ENCODE measurements at places on chromosomes 16 and 17.

GRCh38 chr17:30290077-30290476 is 1.7 kb downstream of the BLMH start:
- no peak for DNase-seq

GRCh38 chr17:77863814-77864161 is 94.7 kb upstream of the TNRC6C start:
- no peak for DNase-seq

GRCh38 chr16:27650073-27650701 is 100.2 kb downstream of the KATNIP start:
- no peak for DNase-seq

GRCh38 chr16:66275775-66276428 is 90.6 kb upstream of the CDH5 start:
- peak; percentile 55 for DNase-seq

- DNase-seq: no peak
These were observed 84.9 kb downstream of the MGAT5B start for GRCh38 chr17:76953066-76953465.

DNA sequence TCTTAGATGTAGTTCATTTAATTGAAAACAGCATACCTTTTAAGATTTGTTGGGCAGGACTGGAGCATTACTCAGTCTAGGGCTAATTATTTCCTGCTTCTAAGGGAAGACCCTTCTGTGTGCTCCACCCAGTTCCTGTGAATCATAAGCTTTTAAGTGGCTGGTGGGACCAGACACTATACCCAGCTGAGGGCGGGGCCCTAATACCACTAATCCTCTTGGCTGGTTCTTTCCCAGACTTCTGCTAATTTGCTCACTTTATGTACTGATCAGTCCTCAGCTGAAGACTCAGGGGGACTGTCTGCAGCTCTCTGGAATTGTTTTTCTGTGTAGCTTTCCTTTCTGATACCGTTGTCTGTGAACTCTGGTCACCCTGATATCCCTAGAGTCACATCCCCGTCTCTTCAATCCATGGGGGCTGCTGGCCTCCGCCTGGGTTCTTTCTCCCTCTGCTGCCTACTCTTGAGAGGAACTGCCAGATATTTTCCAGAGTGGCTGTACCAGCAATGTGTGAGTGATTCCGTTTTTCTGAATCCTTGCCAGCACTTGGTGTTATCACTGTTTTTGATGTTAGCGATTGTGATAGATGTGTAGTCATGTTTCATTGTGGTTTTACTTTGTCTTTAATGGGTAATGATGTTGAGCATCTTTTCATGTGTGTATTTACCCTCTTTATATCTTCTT is 35.1 kb downstream of the MFSD11 start:
- no peak for DNase-seq

DNA sequence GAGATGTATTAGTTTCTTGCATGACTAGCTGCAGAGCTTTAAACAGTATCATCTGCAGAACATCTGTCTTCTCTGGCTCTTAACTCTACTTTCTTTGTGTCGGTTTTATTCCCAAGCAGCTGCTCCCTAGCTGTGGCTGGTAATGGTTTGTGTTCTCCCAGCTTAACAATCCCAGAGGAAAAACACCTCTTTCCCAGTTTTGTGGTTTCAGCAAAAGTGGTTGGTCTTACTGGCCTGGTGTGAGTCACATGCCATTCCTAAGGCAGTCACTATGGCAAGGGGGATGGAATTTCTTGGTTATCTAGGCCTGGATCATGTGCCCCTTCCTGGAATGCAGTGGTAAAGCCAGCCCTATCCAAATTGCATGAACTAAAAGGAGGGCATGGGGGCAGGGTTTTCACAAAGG is 27.5 kb downstream of the OMG start:
- DNase-seq: no peak

- no peak for DNase-seq
These were observed 136.1 kb upstream of the CIBAR2 start for GRCh38 chr16:85248342-85248741.

GRCh38 chr16:266258-267164 is 9.2 kb downstream of the RGS11 start:
- no peak for DNase-seq

DNA sequence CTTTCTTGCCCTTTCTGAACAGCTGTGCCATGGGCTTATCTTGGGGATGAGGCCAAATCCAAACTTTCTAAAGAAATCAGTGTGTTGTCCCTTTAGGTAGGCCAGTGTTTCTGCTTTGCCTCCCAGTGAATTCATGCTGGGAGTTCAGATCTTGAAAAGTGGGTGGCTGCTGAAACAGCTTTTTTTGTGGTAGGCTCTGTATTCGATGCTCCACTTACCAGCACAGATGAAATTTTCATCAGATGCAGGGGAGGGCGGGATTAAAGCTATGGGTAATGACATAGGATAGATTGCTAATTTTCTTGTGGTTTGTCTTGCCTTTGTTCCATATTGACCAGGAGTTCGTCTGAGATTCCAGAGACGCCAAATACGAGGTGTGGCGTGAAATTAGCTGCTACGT is 2.8 kb downstream of the SOCS7 start:
- DNase-seq: no peak

- DNase-seq: no peak
These were observed 31.6 kb downstream of the VWA3A start for GRCh38 chr16:22123759-22124490.

DNA sequence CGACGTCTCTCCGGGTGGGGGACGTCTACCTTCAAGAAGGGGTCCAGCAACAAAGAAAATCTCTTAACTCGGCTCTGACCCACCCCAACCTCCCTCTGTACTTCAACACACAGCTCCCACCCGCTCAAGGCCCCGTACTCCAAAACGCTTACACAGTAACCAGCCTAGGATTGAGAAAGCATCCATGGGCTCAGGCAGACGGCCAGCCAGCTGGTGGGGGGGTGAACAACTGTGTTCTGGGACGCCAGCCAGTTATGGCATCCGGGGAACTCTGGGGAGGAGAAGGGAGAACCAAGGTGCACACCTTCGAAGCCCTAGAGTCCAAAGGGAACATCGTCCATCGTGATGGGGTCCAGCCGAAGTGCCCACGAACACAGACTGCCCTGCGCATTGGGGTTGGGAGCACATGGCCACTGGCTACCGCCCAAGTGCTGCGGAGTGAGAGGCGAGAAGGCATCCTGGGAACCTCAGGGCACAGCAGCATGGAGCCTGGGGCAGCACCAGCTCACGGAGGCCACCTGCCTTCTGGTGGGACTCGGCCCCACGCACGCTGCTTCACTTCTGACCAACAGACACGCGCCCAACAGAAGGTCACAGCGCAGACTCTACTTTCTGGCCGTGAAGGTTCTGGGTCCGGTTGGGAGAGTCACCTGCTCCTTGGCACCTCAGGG is 14.3 kb downstream of the SLC16A3 start:
- no peak for DNase-seq

All from NCI-H2081 (cell line).